Activated CD4-positive, CD25-positive, alpha-beta regulatory T cell (primary cell): ENCODE measurements at places on chromosomes 1 and 21.

DNA sequence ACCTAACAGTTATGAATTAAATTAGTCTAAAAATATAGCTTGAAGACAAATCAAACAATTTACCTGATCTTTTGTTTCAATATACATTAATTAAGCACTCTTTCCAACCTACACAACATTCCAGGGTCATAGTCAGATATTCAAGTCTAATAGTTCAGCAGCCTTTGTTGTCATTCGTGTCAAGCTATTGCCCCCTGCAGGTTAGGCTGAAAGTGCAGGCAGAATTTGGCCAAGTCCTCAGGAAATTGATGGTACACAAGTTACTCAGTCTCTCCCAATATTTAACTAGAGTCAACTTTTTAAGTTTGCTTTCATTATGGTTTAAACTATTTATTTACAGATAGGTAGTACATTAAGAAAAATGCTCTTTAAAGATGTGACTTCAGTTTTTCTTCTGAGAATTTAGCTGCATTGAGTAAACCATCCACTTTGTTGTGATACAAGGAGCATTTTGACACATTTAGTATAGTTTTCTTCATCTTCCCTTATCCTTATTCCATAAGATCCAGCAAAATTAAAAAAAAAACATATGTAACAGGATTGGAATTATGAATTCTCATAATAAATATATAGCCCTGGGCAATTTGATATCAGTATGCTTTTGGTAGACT lies 130.3 kb upstream of the DPYD start:
- peak; percentile 43 for DNase-seq

- no peak for DNase-seq
Observed at GRCh38 chr1:5637171-5637570, 355.1 kb downstream of the NPHP4 start.

DNA sequence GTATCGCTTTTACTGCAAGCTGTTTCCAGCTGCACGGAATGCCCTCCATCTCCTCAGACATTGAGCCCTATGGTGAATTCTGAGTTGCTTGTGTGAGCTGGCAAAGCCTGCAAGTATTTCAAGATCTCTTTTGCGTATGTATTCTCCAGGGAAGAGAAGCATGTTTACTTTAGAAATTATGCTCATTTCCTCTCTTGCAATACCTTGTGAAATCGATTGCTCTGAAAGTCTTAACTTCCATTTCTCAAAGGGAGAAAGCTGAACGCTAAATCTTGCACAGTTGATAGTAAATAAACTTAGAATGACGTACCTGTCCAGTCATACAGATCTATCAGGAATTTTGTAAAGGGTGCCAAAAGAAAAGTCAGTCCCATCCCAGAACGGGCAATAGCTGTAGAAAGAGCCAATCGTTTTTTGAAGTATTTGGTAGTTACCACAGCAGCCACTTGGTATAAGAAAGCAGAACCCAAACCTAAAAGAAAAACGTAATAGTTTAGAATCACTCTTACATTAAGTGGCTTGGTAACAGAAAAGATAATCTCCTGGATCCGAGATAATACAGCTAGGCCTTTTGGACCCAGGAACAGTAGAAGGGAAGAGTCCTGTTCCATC lies 10.0 kb downstream of the SLC16A4 start:
- DNase-seq = no peak

- no peak for DNase-seq
Observed at GRCh38 chr21:40660461-40660860, 186.5 kb downstream of the DSCAM start.

- no peak for DNase-seq
Observed at GRCh38 chr1:210981490-210981889, 152.5 kb downstream of the KCNH1 start.

GRCh38 chr21:29870814-29871213 lies 69.0 kb downstream of the GRIK1 start:
- DNase-seq = no peak

DNA sequence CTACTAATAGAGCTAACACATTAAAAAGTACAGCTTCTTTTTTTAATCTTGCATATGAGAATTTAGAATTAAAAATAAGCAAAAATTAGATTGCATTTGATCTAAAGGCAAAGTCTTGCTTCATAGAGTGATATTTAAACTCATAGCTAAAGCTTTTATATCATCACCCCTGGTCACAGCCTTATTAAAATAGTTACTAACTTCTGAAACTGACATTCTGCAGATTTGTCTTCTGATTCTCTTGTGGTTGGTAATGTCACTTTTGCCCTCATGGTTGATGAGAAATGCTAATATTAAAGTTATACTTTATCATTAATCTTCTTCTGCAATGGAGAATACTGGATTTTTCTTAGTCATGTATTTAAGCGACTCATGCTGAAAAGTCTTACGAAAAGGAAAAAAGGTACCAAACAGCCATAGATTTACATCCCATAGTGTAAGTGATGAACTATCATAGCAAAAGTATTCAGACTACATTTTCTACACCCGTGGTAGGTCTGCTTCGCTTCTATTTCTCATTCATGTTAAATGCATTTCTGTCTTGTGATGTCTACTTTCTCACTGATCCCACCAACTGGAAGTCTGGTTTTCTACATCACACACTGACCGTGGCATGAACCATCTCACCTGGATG lies 330.5 kb upstream of the B3GALT2 start:
- no peak for DNase-seq

GRCh38 chr1:109113590-109114341 lies at the start of gene ELAPOR1:
Gene ELAPOR1, plus strand, starts transcription at chr1:109114115. Its CDS starts 69 bp downstream, at chr1:109114184.
- DNase-seq = peak; percentile 75

DNA sequence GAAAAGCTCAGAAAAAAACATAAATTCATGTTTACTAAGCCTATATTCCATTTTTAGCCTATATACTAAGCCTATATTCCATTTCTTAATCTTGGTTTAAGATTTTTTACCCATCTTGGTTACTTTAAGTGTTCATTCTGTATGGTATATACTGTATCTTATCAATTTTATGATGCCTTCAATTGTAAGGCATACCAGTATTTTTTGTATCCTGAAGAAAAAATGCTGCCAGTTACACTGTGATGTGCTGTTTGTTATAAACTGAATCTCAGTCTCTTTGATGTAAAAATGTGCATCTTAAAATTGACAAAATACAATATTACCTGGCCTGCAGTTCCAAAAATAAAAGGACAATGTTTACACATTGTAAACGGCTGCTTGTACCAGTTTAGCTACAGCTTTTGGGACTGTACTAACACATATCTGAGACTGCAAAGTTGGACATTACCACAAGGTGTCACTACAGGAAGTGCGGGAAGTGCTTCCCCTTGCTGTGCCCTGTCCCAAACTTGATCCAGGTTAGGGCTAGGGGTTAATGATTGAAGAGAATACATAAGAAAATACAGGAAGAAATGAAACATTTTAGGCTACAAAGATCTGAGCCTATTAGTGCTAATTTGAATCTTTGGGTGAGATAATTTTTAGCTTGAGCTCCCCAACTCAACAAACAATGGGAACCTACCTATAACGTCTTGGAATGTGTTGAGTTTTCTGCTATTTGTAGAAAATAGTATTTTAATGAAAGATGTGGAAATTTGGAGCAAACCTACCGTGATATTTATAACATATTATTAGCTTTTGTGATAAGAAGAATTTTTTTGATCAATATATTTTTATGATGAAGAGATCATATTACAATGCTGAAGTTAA lies 108.9 kb downstream of the LBR start:
- no peak for DNase-seq

GRCh38 chr1:93221913-93222312 lies 41.4 kb downstream of the CCDC18 start:
- no peak for DNase-seq
